ENCODE measurements at places on chromosomes 3 and 15. TPM values are rescaled to one million over a fixed set of nuclear protein-coding genes. Genes with fewer than 3 reads are reported as not detected.

DNA sequence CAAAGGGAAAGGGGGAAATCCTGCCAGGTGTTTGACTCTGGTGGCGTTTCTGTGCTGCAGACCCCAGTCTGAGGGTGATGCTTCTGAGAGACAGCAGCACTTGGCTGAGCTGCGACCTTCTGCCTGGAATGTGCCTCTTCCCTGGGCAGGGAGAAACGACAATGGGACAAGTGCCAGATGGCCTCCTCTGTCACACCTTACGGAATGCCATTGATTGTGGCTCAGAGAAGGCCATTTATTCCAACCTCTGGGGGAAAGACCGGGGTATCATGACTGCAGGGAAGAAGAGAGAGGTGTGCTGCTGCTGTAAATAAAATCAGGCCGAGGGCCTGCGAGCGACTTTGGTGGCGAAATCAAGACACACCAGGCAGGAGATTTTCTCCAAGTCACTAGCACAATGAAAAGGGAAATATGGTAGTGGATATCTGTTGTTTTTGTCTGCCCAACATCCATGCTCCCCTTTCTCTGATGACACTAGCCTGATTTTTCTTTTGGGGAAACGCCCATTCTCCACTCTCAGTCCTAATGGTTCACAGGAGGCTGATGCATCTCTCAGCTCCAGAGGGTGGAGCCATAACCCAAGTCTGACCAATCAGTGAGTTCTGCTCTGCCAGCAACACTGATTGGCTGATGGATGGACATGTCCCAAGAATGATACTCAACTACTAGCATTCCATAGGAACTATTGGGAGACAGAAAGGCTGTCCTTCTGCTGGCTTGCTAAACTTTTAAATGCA lies 336.1 kb downstream of the FOXP1 start:
- no peaks in the 10 kb centered on the region for H3K27me3 ChIP-seq
- no peak overlapping the region for H3K27ac ChIP-seq
- H3K4me1 ChIP-seq: peaks cover 65% of the 10 kb centered on the region
- no peaks in the 10 kb centered on the region for H3K36me3 ChIP-seq
- H3K4me3 ChIP-seq: no peak overlapping the region

DNA sequence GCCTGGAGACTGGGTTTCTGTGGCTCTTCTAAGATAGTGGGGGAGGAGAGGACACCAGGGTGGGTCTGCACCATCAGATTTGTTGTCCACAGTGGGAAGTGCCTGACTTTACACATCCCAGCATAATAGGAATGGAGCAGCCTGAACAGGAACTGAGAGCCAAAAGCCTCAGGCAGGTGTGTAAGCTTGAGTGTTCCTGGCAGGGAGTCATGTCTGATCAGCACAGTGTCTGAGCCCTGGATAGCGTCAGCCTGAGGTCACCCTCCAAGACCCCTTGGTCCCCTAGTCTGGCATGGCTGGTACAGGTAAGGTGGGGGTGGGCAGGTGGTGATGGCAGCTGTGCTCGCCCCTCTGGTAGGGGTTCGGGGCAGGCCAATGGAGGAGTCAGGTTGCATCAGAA lies 20.2 kb downstream of the INSYN1 start:
- H3K27ac ChIP-seq: no peak overlapping the region
- DNase-seq: no peak
- H3K36me3 ChIP-seq: no peaks in the 10 kb centered on the region
- no peak overlapping the region for H3K4me3 ChIP-seq

- H3K4me1 ChIP-seq: no peaks in the 10 kb centered on the region
- no peak for DNase-seq
- no peak overlapping the region for H3K27ac ChIP-seq
- no peaks in the 10 kb centered on the region for H3K36me3 ChIP-seq
Observed at GRCh38 chr3:58723173-58723572, 56.6 kb upstream of the FAM3D start.

- DNase-seq: peak; percentile 88
- no peak overlapping the region for H3K27ac ChIP-seq
- H3K4me1 ChIP-seq: no peaks in the 10 kb centered on the region
- no peaks in the 10 kb centered on the region for H3K36me3 ChIP-seq
Observed at GRCh38 chr3:113051302-113051711, 60.5 kb downstream of the GTPBP8 start.

DNA sequence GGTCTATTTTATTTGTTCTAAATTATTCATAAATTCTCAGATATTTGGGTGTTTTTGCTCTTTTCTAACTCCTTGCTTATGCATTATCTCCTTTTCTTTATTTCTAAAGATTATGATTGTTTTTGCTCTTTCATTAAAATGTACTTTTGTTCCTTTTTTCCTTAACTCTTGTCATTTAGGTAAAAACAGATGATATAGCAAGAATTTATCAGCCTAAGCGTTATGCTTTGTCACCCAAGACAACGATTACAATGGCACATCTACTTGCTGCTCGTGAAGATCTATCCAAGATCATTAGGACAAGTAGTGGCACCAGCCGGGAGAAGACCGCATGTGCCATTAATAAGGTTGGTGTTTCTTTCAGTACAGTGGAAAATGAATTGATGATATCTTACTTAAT lies 27.2 kb downstream of the FAM98B start:
- H3K4me3 ChIP-seq: no peak overlapping the region
- H3K27me3 ChIP-seq: no peaks in the 10 kb centered on the region
- H3K27ac ChIP-seq: peak overlapping the region; percentile 90
- peaks cover 15% of the 10 kb centered on the region for H3K4me1 ChIP-seq
- DNase-seq: no peak
- H3K36me3 ChIP-seq: peaks cover 2% of the 10 kb centered on the region

GRCh38 chr15:60713119-60714084 lies 234.5 kb upstream of the ICE2 start:
- H3K36me3 ChIP-seq: no peaks in the 10 kb centered on the region
- no peak overlapping the region for H3K4me3 ChIP-seq
- H3K27ac ChIP-seq: no peak overlapping the region
- DNase-seq: no peak
- H3K4me1 ChIP-seq: peaks cover 38% of the 10 kb centered on the region
- no peaks in the 10 kb centered on the region for H3K27me3 ChIP-seq

DNA sequence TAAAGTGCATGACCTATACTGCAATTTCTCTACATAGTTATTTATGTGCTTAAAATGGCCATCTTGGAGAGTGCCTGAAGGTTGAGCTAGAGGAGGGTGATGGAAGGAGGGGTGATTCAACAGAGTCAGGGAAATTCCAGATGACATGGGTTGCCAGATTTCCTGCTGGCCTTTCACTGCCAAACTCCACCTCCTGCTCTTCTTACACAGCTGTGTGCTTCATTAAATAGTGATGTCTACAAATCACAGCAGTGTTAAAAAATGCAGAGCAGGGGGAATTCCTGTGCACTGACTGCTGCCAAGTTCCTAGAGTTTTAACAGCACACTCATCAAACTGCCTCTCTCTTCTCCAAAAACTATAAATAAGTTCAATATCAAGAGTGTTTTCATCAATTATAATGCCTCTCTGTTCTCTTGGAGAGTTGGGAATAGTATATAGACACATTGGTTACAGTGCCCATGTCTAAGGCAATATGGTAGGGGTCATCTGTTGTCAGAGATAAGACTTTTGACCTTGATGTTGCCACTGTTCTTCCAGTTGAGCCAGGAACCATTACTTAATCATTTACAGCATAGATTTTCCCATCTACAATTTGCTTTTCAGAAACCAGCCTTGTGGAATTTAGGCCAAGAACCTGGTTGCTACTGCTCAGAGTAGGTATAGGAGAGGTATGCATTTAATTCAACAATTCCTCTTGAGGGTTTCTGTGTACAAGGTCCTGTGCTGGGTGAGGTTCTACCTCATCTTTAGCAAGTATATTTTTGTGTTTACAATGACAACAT lies 79.6 kb downstream of the TP63 start:
- peaks cover 23% of the 10 kb centered on the region for H3K4me1 ChIP-seq
- H3K36me3 ChIP-seq: no peaks in the 10 kb centered on the region
- DNase-seq: no peak
- no peak overlapping the region for H3K4me3 ChIP-seq
- peaks cover 5% of the 10 kb centered on the region for H3K27me3 ChIP-seq
- no peak overlapping the region for H3K27ac ChIP-seq

GRCh38 chr15:78178064-78178463 lies 28.9 kb downstream of the IDH3A start:
- H3K27ac ChIP-seq: no peak overlapping the region
- no peaks in the 10 kb centered on the region for H3K27me3 ChIP-seq
- H3K4me3 ChIP-seq: no peak overlapping the region
- H3K4me1 ChIP-seq: peaks cover 17% of the 10 kb centered on the region

DNA sequence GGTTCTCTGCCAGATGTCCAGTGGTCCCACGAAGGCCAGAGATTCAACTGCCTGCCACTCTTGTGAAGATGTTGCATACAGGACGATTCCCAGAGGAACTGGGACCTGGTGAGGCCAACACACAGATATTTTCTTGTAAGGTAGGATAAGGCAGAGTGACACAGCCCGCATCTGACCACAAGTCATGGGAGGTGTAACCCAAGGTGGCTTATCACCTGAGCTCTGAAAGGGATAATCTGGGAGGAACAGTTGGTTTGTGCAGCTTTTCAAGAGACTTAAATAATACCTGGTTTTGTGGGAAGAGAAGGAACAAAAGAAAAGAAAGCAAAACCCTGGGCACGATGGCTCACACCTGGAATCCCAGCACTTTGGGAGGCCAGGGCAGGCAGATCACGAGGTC lies 39.8 kb upstream of the NR2F2 start:
- DNase-seq: no peak
- H3K36me3 ChIP-seq: no peaks in the 10 kb centered on the region
- H3K27ac ChIP-seq: no peak overlapping the region
- H3K27me3 ChIP-seq: peaks cover 6% of the 10 kb centered on the region
- no peak overlapping the region for H3K4me3 ChIP-seq

GRCh38 chr3:100155128-100155527 lies 40.8 kb upstream of the FILIP1L start:
- no peaks in the 10 kb centered on the region for H3K27me3 ChIP-seq
- H3K4me1 ChIP-seq: peaks cover 9% of the 10 kb centered on the region
- DNase-seq: no peak
- peak overlapping the region; percentile 42 for H3K27ac ChIP-seq
- H3K4me3 ChIP-seq: no peak overlapping the region
- H3K36me3 ChIP-seq: peaks cover 37% of the 10 kb centered on the region

DNA sequence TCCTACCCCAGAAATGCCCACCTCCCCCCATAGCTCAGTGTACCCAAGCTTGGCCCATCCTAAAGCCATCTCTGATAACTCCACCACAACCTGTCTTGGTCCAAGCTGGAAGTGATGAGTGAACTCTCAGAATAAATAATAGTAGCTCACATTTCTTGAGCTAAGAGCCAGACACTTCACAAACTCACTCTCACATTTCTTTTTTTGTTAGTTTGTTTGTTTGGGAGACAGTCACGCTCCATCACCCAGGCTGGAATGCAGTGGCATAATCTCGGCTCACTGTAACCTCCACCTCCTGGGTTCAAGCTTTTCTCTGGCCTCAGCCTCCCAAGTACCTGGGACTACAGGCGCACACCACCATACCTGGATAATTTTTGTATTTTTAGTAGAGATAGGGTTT lies 46.2 kb downstream of the LIPC start:
- DNase-seq: no peak
- no peak overlapping the region for H3K4me3 ChIP-seq
- no peaks in the 10 kb centered on the region for H3K27me3 ChIP-seq
- no peak overlapping the region for H3K27ac ChIP-seq

DNA sequence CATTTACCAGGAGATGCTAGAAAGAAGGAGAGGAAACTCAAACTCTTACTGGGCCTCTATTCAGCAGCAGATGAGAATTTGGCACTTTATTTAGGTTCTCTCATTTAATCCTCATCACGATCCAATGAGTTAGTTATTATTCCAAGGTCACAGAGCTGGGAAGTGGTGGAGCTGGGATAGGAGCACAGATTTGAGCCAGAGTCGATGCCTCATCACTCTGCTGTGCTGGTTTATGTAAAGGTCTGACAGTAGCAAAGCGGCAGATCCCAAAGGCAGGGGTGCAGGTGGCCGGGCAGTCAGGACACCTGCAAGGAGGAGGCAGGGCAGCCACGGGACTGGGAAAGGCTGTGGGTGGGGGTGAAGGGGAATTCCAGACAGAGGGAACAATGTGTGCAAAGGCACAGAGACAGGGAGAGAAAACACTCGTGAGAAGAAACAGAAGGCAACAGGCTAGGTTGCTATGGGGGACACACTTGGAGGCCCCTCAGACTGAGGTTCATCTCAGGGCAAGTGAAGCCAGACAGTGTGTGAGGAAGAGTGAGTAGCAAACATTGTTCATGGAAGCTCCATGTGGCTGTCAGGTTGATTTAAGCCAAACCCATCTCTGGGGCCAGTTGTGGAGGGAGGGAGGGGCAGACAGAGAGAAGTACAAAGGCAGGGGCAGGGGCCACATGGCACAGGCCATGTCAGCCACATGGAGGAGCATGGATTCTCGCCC lies 26.8 kb downstream of the RAB6B start:
- no peak for DNase-seq
- peaks cover 2% of the 10 kb centered on the region for H3K27me3 ChIP-seq
- no peak overlapping the region for H3K4me3 ChIP-seq
- H3K36me3 ChIP-seq: no peaks in the 10 kb centered on the region
- no peaks in the 10 kb centered on the region for H3K4me1 ChIP-seq

DNA sequence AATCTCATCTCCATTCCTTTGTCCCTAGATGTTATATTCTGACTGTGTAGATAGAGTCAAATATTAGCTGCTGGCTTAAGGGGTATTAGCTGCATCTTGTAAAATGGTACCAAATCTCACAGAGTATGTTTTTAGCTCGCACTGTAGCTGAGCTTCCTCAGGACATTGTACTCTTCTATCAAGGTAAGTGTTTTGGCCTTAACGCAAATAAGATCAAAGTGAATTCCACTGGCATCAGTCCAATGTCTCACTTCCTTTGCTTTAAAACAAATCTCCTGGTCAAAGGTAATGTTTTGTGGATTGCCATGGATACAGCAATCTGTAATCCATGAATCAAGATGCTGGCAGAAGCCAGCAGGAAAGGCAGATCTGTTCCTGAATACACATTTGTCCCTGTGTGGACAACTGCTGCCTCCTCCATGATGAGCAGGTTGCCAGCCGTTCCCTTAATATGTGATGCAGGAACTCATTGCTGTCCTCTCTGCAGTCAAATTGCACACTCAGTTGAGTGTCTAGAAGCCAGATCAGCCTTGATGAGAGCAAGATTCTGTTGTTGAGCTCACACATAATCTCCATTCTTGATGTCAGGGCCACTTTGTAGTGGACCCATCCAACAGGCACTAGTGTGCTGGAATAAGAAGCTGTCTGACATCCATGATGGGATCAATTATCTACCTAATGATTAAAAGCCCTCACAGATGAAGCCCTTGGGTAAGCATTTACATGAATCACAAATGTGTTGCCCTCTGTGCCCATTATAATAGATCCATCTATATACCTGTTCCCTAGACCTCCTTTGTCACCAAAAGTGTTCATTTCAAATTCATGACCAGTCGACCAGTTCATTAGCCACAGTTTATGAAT lies 96.6 kb upstream of the AGTR1 start:
- H3K4me1 ChIP-seq: no peaks in the 10 kb centered on the region
- H3K27ac ChIP-seq: no peak overlapping the region
- H3K27me3 ChIP-seq: no peaks in the 10 kb centered on the region
- H3K4me3 ChIP-seq: no peak overlapping the region
- DNase-seq: no peak

Gene TEX55
- total RNA-seq: not detected

Gene ITIH4
- 21.8 TPM for total RNA-seq

Gene GOLGA8J
- total RNA-seq: not detected

Gene MORC1
- total RNA-seq: not detected

Gene CELSR3
- total RNA-seq: 17.4 TPM

Gene CDCP1
- total RNA-seq: 1.2 TPM

Gene SLC9A9
- 4.3 TPM for total RNA-seq
